ENCODE measurements at places on chromosomes 2 and 18.
A peak's percentile ranks its signal among the peaks of the same experiment; 100 is the strongest.

DNA sequence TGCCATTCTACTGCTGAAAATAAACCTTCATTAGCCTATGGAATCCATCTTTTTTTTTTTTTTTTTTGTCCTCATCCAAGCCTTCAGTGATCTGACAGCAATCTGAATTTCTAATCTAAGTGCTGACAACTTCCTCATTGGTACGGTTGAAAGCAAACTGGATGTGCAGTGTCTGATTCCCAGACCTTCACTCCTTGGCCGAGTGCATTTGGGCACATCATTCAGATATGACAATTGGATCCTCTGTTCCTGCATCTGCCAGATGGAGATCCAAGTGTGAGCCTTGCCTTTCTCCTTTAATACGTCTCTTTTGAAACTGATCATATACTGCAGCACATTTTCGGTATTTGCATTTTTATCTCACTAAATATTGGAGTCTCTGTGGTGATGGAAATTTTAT lies 713.1 kb downstream of the DCDC2C start:
- DNase-seq = no peak

DNA sequence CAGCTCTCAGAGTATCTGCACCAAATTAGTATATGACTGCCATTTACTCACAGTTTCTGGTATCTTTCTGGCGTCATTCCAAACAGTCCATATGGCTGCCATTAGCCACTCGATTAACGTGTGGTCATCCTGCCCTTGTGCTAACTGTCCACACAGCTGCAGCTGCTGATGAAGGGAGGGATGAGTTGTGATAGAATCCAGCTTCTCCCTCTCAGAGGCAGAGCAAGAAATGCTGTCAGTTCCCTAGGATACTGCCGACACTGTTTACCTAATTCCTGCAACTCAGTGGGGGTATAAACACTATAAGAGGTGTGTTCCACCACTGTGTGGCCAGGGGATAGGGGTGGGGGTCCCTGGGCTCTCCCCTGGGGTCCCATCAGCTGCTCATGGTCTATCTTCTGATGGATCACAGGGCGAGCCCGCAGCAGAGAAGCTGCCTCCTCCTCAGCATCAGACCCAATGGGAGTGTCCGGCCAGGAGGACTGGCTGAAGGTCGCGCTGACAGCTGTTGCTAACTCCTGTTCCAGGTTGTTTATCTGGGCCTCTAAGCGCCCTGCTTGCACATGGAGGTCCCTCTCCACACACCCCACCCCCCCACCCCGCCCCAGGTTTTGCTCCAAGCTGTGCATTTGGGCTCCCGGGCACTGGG lies 17.3 kb upstream of the KLHL23 start:
- peak; percentile 75 for DNase-seq

DNA sequence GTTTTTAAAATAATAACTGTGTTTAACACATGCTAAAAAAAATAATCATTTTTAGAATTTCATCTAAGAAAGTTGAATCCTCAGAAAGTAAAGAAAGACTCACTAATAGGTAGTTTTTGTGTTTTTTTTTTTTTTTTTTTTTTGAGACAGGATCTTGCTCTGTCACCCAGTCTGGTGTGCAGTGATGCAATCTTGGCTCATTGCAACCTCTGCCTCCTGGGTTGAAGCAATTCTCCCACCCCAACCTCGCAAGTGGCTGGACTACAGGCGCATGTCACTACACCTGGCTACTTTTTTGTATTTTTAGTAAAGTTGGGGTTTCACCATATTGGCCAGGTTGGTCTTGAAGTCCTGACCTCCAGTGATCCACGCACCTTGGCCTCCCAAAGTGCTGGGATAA lies 7.1 kb downstream of the CKAP2L start:
- no peak for DNase-seq

DNA sequence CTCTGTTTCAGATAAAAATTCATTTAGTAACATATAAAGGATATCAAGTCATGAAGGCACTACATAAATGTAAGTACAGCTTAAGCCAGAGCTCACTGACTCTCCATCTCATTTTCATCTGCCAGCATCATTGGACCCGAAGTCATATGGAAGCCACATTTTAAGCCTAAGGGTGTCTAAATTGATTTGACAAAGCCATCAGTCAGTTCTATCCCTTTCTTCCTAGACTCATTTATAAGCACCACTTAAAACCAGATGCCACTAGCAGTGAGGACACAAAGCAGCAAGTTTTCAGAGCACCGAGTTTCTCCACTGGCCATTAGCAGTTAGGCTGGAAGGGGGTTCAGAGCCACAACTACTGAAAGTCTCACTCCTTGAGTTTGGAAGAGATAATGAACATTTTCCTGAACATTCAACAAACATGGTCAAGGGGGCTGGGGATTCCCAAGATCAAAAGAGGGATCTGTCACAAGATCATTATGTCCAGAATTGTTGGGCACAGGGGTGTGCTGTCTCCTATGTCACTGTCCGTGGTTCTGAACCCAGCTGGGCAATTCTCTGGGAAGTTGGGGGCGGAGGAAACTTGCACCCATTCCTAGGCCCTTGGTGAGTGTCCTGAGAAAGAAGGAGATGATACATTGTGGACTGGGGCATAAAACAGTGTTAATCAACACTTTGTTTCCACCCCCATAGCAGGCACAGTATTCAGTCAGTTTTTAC lies 158.5 kb upstream of the LMAN1 start:
- no peak for DNase-seq

GRCh38 chr18:37330173-37330572 lies 235.4 kb downstream of the CELF4 start:
- DNase-seq = no peak

DNA sequence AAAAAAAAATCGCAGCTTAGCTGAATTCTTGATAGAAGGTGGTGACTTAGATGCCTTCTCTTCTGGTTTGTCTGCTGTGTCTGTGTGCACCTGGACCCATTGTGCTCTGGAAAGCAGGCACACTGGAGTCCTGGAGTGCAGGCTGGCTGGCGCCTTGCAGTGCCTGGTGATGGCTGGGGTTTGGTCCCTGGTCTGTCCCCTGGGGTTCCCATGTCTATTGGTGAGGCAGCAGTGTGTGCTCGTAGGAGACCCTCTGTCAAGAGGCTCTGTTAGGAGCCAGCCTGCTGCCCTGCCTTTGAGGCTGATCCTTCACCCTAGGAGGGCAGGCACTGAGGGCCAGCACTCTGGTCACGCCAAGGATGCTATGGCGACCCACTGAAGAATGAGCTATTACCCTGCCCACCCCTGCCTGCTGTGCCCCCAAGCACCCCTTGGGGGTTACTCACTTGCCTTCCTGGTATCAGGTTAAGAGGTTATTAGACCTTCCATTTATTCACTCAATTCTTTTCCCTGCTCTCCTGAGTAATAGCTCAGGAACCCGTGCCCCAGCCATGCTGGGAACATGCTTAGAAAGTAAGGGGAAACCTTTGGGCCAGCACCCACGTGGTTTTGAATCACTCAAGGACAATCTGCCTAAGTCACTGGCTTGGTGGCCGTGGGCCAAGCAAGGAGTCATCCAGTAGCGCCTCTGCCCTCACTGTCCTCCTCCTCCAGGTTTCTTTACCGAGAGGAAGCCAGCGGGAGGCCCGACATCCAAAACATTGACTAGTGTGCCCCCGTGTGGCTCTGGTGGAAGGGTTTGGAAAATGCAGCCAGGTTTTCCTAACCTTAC lies 284.5 kb downstream of the PRKCE start:
- peak; percentile 92 for DNase-seq

- no peak for DNase-seq
Measured at GRCh38 chr2:153268941-153269461, 209.6 kb downstream of the RPRM start.

- no peak for DNase-seq
Measured at GRCh38 chr2:1400943-1401735, 12.1 kb upstream of the TPO start.

DNA sequence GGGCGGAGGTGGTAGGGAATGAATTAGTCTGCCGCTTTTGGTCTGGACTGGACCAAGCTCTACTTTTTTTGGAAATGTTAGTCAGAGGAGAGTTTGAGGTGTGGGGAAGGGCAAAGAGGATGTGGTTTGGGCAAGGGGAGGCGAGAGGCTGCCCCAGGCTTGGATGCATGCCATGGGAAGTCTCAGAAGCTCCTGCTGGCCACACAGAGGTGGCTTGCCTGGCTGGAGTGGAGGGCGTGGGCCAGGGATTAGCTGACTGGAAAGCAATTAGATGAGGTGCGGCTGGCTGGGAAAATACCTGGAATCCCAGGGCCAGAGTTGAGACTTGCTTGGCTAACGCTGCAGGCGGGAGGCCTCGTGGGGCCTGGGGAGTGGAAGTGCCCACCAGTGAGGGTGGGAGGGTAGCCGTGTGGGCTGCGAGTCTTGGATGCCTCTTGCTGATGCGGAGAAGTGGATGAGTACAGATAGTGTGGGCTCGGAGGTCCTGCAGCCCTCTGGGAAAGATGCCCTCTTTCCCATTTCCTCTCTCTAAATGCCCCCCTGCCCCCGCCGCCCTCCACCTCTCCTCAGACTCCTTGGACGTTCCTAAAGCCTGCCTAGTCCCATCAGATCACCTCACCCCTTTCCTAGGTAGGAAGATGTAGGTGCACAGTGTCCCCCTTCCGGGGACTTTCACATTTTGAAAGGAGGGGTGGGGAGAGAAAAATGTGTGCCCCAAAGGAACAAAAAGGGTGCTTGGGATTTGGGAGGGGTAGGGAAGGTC lies 117.6 kb downstream of the SMAD7 start:
- DNase-seq = no peak

- no peak for DNase-seq
Measured at GRCh38 chr2:8058652-8059051, 623.2 kb upstream of the ID2 start.

GRCh38 chr2:239717706-239718105 lies 307.4 kb downstream of the NDUFA10 start:
- DNase-seq = no peak

DNA sequence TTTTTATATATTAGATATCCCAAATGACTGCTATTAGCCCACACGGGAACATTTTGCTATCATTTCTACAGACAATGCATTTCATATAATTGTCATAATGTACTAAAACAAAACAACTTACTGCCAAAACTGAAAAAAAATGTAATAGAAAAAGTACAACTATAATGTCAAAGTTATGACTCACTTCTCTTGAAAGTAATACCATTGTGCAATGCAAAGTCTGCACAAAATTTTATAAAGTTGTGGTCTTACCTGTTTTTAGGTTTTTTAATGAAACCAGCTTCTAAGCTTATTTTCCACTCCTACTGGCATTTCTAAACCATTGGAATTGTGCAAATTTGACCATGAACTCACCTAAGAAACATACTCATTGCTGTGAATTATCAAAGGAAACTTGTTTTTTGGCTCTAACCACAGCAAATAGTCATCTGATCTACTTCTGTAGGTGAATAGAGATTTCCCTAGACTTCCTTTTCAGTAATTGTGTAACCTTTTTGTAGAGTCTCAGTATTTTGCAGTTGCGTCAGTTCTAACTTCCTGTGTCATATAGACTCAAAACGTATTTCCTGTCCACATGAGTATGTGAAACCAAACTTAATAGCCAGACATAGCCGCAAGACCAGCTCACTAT lies 31.9 kb upstream of the TFPI start:
- no peak for DNase-seq

- no peak for DNase-seq
Measured at GRCh38 chr2:46806526-46806925, 109.1 kb downstream of the MCFD2 start.

DNA sequence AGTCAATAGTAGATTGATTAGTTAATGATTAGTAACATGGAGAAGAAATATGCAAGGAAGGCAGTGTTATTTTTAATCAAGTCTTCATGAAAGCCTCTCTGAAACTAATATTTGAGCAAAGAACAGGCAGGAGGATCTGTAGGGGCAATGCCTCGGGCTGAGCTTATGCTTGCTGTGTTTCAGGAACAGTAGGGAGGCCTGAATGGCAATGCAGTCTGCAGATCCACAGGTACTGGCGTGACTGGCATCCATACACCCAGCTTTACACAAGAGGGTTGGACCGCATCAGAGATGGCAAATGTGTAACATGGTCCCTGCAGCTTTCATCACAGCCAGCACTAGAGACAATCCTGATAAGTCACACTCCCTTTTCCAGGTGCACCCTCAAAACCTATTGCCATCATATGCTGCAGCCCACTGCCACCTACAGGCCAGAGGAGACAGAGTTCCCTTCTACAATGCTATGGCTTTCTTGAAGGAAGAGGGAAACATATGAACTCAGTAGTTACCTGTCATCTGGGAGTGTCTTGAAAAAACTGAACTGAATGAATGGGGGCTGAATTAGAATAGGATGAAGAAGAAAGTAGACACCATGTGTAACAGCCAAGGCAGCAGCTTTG lies 582.4 kb upstream of the RAB6C start:
- peak; percentile 3 for DNase-seq

- no peak for DNase-seq
Measured at GRCh38 chr2:98348066-98348561, 1.9 kb downstream of the CNGA3 start.

- DNase-seq = no peak
Measured at GRCh38 chr2:127826047-127826446, 15.1 kb upstream of the WDR33 start.

- DNase-seq = no peak
Measured at GRCh38 chr2:11788461-11789124, 42.2 kb downstream of the LPIN1 start.

- DNase-seq = peak; percentile 40
Measured at GRCh38 chr2:6576302-6576701, 289.4 kb downstream of the CMPK2 start.

DNA sequence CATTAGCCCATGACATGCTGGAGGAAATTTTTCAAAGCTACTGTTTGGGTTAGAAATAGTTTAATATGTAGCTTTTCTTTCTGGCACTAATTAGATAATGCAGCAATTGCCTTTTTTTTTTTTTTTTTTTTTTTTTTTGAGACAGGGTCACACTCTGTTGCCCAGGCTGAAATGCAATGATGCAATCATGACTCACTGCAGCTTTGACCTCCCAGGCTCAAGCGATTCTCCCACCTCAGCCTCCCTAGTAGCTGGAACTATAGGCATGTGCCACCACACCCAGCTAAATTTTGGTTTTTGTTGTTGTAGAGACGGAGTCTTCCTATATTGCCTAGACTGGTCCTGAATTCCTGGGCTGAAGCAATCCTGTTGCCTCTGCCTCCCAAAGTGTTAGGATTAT lies 136.2 kb downstream of the SP100 start:
- DNase-seq = no peak

- DNase-seq = no peak
Measured at GRCh38 chr2:160278879-160279177, 78.8 kb upstream of the ITGB6 start.

- no peak for DNase-seq
Measured at GRCh38 chr2:86566158-86566820, 3.0 kb upstream of the CHMP3 start.

- DNase-seq = no peak
Measured at GRCh38 chr2:10481666-10482157, 33.6 kb upstream of the ODC1 start.

DNA sequence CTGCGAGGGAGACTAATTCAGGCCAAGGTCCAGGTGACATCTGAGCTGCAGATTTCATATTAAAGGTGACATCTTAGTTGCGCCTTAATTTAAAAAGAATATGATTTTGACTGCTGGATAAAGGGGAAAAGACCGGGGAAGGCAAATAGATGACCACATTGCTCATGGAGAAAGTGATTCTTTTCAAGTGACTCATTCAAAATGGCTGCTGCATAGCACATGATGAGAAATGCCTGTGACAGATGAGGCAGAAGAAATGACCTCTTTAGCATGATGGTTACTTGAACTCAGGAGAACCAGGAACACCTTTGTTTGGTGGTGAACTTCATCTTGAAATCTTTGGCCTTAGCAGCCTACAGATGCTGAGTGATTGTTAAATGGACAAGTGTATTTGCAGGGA lies 385.8 kb upstream of the TRIB2 start:
- no peak for DNase-seq

GRCh38 chr18:79819064-79819967 lies 21.6 kb downstream of the KCNG2 start:
- no peak for DNase-seq

Data from fibroblast of skin of left quadriceps (primary cell).